HT-29 (cell line): ENCODE measurements at places on chromosomes 2 and 18.

DNA sequence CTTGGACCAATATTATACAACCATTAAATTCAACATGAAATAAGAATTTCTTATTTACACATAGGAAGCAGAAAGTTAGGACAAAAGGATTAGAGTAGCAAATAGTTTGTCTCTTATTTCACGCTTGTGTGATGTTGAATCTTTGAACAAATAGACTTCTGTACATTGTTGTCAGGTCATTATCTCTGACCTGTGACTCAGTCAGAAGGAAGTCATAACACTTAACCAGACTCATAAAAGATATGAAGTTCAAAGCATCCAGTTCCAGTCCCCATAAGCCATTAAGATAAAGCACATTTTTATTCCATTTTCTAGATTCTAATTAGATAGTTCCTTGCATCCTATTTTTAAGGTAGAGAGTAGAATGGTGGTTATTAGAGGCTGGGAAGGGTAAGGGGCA is 130.8 kb downstream of the UPP2 start:
- DNase-seq: peak; percentile 80

DNA sequence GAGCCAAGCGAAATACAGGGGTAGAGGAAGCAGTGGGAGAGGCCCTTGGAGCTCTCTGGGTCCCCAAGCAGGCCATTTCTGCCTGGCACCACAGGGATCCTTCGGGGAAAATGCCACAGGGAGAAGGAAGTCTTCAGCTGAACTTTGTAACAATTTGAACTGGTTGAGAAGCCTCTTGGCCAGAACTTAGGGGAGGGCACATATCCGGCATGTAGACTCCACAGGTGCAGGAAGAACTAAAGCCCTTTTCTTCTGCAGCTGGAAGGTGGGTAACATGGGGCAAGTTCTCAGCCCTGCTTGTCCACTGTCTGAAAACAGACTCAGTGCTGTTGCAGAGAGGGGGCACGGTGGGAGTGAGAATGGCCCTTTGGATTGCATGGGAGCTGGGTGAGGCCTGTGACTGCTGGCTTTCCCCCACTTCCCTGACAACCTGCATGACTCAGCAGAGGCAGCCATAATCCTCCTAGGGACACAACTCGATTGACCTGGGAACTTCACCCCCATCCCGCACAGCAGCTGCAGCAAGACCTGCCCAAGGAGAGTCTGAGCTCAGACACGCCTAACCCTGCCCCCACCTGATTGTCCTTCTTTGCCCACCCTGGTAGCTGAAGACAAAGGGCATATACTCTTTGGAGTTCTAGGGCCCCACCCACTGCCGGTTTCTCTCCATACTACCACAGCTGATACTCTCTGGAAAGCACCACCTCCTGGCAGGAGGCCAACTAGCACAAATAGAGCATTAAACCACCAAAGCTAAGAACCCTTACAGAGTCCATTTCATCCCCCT is 101.6 kb upstream of the FAM136A start:
- DNase-seq: peak; percentile 93

- DNase-seq: no peak
These were observed 839 bp upstream of the GPR148 start for GRCh38 chr2:130728007-130728454.

DNA sequence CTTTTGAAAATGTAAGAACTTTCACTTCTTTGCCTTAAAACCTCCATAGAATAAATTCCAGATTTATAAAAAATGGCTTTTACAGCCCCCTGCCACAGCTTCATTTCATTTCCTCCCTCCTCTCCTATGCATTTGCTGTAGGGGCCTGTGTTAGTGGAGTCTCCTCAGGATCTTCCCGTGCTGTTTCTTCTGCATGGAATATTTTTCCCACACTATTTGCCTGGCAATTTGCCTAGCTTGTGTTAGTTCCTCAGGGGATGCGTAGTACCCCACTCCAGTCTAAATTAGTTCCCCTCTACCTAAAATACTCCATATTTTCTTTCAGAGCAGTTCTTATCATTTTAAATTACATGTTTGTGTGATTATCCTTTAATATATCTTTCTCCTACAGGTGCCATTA is 262.2 kb downstream of the PLCL1 start:
- DNase-seq: no peak

GRCh38 chr2:100852999-100853908 is 33.3 kb downstream of the NPAS2 start:
- peak; percentile 23 for DNase-seq

- DNase-seq: no peak
These were observed 96.8 kb downstream of the SPHKAP start for GRCh38 chr2:228084717-228085116.

GRCh38 chr2:33104726-33105125 is 158.0 kb downstream of the LTBP1 start:
- no peak for DNase-seq

DNA sequence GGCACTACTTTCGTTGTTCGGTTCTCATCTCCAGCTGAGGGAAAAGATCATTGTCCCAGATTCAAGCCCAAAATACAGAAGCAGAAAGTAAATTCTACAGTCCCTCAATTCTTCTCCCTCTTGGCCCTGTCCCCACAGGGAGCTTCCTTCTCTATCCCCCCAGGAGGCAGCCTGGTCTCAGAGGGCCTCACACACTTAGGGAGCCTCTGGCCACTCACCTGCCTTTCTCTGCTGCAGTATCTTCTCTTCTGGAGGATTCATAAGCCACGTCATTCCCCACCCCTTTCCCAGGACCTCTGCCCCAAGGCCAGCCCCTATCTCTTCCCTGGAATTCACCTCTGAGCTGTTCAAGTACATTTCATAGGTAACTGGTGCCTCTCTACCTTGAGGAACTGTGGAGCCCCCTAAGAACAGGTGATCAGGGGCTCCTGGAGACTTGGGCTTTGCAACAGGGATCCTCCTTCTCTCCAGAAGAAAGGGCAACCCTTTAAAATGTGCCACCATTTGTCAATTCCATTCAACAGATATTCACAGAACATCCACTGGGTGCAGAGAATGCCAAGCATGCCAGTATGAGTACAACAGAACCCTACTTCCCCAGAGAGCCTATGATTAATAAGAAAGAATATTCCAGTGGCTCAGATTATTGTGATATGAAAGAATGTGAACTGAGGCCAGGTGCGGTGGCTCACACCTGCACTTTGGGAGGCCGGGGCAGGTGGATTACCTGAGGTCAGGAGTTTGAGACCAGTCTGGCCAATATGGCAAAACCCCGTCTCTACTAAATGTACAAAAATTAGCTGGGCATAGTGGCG is 72.9 kb downstream of the CIB4 start:
- no peak for DNase-seq

DNA sequence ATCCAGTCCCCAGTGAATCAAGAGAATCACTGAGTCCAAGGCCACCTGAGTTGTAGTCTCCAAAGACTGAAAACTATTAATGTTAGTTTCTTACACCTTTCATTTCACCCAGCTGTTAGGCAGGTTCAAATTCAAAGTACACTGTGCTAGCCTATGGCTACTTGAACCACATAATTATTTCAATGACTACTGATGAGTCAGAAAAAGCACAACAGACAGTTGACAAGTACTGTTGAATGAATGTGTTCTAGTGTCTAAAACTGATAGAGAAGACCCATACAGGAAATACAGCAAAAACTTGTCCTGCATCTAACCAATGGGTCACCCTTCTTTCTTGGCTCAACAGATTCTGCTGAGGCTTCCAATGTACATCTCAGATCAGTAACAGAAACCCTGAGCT is 160.9 kb downstream of the MYO5B start:
- no peak for DNase-seq

- no peak for DNase-seq
These were observed 820.0 kb upstream of the NXPH2 start for GRCh38 chr2:139600166-139600565.

DNA sequence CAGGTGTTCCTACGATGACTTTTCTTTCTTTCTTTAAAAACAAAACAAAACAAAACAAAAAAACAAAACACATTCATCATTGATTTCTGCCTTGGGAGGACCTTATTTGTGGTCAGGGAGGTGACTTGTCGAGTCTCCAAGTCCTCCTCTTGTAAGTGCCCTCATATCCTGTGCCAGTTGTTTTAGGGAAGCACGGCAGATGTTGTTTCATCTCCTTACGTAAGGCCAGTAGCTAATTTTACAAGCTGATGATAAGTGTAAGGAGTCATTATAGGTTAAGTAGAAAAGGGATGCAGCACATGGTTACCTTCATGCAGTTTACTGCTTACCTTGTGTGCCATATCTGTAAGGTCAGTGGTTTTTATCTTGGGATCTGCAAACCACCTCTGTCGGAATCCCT is 52.2 kb downstream of the MRPS9 start:
- no peak for DNase-seq

DNA sequence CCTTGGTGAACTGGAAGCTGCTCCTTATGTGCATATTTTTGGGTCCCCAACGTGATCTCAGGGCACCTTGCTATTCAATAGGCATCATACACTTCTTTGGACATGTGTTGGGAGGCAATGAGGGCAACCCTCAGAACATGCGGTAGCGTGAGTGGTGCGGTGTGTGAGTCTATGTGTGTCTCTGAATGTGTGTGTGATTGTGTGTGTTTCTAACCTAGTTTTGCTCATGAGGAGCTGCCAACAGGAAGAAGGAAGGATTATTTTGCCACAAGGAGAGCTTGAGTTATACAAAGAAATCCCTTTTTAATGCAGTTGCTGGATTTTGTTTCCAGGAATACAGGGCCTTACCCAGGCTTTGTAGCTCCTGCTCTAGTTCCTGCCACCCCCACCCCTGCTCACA is 75.8 kb upstream of the ITGA6 start:
- no peak for DNase-seq

GRCh38 chr2:221133941-221134340 is 438.2 kb downstream of the EPHA4 start:
- no peak for DNase-seq

DNA sequence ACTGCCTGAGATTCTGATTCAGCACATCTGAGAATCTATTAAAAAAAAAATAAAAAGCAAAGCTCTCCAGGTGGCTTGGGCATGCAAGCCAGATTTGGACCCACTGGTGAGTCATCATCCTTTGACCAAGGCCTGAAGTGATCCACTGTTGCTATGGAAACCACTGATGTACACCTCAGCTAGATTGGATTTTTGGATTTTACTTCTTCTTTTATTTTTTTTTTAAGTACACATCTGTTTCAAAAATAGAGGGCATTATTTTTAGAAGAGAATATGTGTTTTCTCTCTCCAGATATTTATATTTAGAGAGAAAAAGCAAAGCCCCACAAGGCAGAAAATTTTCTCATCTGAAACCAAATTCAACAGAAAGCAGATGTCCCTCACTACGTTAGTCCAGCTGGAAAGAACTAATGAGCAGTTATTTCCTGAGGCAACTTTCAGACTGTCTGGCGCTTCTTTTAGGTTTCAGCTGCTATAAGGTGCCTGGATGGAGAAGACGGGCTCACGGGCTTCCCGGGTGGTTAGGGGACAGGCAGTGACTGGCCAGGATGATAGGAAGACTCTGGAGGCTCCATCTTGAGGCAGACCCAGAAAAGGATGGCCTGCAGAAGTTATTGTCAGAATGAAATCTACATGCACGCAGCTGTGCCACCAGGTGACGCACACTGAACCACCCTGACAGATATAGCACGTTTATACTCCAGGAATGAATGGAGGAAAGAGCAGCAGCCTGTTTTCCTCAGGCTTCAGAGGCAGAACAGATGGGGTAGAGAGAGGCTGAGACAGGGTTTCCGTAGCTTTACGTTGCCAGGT is 50.5 kb downstream of the MRPL35 start:
- DNase-seq: peak; percentile 66

DNA sequence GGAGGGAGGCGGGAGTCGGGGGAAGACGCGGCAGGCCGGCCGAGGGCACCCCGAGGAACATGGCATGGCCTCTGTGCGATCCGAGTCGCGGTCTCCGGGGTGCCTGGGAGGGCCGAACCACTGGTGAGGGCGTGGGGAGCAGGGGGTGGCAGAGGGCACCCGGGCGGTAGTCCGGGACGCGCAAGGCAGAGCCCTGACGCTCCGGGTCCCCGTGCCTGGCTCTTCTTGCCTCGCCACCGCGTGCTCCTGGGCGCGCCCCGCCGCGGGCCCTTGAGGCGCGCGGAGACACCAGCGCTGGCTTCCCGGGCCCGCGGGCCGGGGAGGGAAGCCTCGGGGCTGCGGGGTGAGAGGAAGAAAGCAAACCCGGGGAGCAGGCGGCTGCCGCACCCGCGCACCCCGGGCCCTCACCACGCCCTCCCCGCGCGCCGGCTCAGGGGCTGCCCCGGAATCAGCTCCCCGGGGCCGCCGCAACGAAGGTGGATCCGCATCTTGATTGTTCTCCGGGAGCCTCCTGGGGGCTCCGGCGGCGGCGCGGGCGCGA is 4.3 kb downstream of the SOX11 start:
- no peak for DNase-seq

DNA sequence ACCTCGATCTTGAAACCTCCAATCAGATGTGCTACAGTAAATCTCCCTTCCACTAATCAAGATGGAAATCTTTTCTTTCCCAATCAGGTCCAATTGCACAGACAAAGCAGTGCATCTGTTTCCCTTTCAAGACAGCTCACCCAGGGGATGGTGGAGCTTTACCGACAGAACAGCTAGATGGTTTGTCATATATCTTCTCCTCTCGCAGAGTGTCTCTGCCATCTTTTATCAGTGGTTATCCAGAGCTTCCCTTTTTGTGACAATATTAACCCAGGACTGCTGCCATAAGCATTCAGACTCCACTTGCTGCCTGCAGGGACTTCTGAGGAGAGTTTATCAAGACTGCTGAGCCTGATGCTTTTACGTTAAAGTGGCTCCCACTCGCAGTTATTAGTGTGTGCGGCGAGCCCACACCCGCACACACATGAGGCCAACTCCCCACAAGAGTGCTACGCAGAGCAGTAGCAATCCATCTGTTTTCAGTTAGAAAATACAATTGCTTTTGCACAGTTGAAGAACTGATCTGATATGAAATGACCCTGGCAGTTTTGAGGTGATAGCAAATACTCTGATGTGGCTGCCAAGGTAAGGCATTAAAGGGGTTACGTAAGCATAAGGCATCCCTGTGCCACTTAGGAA is 398.9 kb downstream of the NCKAP5 start:
- no peak for DNase-seq

- no peak for DNase-seq
These were observed 2.2 kb upstream of the PDIA6 start for GRCh38 chr2:10814571-10815331.

GRCh38 chr2:191566344-191566743 is 111.6 kb upstream of the NABP1 start:
- peak; percentile 81 for DNase-seq

DNA sequence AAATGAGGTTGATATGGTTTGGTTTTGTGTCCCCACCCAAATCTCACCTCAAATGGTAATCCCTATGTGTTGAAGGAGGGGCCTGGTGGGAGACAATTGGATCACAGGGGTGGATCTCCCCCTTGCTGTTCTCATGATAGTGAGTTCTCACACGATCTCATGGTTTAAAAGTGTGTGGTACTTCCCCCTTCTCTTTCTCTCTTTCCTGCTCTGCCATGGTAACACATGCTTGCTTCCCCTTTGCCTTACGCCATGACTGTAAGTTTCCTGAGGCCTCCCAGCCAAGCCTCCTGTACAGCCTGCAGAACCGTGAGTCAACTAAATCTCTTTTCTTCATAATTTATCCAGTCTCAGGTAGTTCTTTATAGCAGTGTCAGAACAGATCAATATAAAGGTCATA is 24.7 kb upstream of the FAM124B start:
- DNase-seq: no peak

GRCh38 chr18:77567205-77567604 is 317.6 kb downstream of the GALR1 start:
- DNase-seq: no peak

GRCh38 chr18:54089749-54090459 is 134.6 kb downstream of the MBD2 start:
- no peak for DNase-seq
